ENCODE measurements at places on chromosomes 16 and 17.

DNA sequence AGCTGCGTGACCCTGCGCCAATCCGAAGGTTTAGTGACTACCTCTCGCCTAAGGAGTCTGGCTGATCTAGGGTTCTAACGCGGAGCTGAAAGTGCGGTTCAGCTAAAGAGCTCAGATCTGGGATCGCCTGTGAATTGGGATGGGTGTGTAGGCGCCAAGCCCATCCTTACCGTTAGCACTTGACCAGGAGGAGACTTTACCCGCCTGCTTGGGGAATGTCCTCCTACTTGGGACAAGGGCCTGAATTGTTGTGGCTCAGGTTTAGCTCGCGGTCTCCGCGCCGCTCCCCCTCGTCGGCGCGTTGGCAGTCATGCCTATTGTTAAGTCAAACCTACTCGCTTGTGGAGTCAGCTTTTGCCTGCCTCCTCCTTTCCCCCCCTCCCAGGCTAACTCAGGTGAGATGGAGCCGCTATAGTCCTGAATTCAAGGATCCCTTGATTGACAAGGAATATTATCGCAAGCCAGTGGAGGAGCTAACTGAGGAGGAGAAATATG, 480 bp downstream of the MRPS7 start:
- DNase-seq, result no peak

DNA sequence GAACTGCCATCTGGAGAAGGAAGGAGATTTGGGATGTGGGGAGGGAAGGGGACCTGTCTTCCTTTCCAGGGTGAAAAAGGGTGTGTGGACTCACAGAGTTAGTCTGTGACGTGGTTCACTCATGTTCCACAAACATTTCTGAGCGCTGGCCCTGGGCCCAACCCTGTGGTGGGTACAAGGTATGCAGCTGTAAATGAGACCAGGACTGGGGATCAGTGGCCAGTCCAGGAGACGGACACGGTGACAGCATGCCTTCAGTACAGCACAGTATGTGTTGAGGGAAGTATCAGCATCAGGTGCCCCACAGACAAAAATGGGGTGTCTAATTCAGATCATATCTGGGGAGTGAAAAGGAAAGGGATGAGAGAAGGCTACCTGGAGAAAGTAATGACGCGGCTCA, 5.5 kb upstream of the EPX start:
- DNase-seq, result no peak

DNA sequence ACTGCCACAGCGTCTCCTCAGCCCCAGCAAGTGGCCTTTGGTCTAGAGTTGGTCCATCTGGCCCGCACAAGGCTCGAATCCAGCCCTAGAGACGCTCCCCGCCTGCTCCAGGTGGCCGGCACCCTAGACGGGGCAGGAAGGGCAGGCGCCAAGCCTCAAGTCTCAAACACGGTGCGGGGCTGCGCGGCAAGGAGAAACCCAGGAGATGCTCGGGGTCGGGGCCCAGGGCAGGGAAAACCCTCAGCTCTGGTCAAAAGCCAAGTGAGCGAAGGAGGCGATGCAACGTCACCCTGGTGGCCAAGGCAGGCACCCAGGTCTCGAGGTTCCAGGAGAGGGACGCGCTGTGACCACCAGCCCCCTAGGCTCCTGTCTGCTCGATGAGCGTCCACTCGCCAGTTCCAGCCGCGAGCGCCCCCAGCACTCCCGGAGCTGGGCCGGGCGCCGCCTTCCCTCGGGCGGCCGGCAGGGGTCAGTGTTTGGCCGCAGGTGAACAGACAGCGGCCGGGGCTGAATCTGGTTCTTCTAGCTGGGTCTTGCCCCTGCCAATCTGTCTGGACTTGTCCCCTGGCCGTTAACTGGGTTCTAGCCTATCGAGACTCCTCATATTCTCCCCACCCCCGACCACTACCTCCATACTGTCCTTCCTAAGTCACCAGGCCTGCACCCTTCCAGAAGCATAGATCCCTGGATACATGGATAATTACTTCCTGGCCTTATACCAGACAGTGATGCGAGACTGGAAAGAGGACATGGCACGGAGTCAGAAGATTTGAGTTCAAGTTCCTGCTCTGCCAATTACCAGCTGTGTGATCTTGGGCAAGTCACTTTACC, 44.0 kb downstream of the PRAC1 start:
- no peak for DNase-seq

DNA sequence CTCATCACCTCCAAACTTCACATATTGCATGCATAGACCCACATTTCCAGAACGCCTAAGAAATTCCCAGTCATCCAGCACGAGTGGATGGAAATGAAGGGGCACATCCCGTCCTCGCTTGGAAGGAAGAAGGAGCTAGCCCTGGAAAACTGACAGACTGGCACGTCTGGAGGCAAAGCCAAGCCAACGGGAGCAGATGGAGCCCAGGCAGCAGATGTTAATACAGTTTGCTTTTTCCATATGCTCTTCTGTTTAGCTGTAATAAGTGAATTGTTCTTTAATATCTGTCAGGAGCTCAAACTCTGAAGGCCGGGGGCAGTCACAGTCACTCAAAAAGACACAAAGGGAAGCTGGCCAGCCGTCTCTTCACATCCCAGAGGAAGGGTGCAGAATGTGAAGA, 187.7 kb downstream of the XYLT1 start:
- no peak for DNase-seq

- no peak for DNase-seq
Observed at GRCh38 chr16:61807551-61807950, 228.7 kb downstream of the CDH8 start.

- no peak for DNase-seq
Observed at GRCh38 chr16:85191341-85191965, 79.2 kb upstream of the CIBAR2 start.

DNA sequence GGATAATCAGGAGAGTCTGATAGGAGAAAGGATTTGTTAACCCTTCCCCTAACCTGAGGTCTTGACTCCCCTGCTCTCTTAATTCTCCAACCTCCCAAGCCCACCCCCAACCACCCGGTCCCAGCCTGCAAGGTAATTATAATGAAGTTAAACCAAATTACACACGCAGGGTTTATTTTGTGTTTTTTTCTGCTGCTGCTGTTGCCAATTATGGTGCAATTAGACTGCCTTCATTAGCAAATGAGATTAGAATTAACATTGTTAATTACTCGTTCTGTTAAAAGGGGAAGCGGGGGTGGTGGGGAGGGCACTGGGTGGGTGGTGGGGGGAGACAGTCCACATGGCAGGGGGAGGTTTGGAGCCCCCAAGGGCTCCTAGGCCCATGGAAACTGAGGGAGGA, 128.9 kb downstream of the CCT6B start:
- DNase-seq, result no peak

DNA sequence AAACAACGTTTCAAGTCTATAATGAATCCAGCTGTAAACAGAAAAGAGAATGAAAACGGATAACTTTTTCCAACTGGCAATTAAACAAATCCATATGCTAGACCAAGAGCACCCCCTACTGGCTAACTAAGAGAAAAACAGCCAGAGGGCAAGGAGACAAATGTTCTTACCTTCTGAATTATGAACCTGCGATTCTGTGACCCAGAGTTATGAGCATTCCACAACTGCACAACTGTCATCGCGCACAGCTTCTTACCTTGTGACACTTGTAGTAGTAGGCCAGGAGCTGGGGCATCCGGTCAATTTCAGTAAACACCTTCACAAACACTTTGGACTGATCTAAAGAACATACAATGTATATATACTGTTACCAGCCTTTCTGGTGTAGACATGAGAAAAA, 18.6 kb downstream of the COG7 start:
- DNase-seq, result no peak

- no peak for DNase-seq
Observed at GRCh38 chr16:22220069-22220440, 14.0 kb downstream of the EEF2K start.

GRCh38 chr17:2086306-2086705, 31.4 kb downstream of the HIC1 start:
- no peak for DNase-seq

Measured in hypothalamus (tissue), 51 donors.